ENCODE measurements at places on chromosomes 5 and 9.
A peak's percentile ranks its signal among the peaks of the same experiment; 100 is the strongest.

DNA sequence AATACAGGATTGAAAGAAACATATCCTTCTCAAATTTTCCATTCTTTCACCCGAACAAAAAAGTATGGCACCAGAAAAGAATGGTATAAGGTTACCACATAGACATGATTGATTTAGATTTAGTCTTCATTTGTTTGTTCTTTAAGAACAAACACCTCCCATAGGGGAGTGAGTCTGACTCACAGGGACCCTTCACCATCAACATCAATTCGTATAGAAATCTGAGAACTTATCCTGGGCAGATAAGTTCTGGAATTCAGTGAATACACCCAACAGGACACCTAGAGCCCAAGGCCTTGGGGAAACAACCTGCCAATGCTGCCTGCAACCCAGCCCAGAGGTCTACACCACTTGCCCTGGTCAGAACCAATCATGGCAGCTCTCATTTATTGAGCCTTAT lies 46.2 kb downstream of the LHFPL2 start:
- DNase-seq: no peak

GRCh38 chr5:172903790-172904189 lies 55.4 kb upstream of the RPL26L1 start:
- DNase-seq: peak; percentile 87

DNA sequence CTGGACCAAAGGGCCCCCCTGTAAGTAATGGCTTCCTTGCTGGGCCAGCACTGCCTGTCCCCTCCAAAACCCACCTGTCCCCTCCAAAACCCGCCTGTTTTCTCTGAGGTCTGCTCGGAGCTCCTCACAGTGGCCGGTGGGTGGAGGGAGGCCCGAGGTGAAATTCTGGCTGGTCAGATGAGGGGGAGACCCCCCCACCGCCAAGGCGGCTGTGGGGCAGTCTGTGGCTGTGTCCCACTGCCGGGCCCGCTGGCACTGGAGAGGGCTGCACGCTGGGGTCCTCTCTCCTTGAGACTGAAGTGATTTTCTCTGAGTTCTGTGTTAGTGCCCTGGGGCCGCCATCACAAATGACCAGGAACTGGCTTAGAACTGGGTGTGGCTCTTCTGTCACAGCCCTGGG lies 83.7 kb upstream of the FCN2 start:
- no peak for DNase-seq

DNA sequence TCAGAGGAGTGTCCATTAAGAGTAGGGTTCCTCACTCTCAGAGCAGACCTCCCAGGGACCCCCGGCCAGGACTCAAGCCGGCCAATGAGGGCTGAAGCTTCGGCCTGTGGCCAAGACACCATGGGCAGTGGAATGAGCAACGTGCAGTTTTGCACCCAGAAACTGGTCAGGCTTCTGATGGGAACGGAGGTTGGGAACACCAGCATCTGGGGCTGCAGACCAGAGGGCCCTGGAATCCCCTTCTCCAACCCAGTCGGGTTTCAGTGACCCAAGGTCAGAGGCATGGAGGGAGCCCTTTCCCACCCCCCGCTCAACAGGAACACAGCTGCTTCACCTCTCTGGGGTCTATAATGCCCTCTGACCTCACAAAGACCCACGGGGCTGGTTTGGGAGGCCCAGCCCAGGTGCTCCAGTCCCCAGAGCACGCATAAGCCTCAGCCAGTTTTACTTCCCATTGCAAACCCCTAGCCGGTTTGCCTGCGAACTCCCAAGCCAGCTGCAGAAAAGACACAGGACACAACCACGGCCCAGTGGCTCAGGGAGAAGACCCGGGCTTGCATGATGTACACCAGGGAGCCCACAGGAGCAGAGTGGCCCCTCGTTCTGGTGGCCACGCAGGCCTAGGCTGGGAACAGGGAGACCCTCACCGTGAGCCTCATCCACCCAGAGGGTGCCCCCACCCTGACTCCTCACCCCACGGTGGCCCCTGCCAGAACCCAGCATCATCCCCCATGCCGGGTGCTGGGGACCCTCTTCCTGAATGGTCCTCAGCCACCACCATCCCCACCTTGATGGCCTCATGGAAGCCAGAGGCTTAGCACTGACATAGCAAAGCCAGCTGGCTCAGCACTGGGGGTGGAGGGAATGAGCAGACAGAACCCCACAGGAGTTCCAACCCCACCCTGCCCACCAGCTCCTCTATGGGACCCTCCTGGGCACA lies 30.6 kb downstream of the VAV2 start:
- DNase-seq: no peak

DNA sequence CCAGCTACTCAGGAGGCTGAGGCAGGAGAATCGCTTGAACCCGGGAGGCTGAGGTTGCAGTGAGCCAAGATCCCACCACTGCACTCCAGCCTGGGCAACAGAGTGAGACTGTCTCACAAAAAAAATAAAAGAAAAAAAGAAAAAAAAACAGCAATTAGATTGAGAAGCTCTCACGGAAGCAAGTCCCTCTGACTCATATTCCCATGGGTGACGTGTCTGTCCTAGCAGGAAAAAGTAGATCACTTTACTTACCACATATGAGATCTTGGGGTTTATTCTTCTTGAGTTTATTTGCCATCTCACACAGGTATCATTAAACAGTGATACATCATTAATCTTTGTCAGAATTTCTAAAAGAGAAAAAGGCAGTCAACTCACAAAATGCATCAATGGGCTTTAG lies 62.6 kb downstream of the SUSD1 start:
- peak; percentile 67 for DNase-seq

GRCh38 chr9:136695435-136695895 lies 8.2 kb upstream of the AGPAT2 start:
- DNase-seq: no peak

- no peak for DNase-seq
These were observed 24.0 kb downstream of the COL15A1 start for GRCh38 chr9:98967680-98968079.

DNA sequence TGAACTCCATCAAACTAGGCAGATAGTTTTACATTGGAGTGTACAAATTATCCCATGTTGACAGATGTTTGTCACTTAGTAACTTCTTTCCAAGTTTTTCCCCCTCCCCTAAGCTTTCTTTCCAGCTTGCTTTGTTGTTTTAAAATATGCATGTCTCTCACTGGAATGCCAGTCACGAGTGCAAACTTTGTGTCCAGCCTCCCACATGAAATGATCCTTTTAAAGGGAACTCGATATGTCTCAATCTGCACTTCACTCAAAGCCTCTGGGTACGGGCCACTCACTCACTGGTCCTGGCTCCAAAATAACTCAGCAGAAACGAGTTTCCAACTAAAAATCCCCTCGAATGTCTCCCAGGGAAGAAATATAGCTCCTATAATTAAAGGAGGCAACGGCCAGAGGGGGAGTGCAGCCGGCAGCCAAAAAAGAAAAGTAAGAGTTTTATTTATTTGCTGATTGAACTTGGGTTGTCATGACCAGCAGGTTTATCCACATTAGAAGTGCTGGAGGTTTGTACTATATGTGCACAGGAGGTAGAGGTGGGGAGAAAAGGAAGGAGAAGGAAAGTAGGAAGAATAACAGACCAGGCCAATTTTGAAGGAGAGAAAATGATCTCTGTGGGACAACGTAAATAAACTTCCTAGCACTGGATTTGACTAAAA lies 17.5 kb downstream of the NR2F1 start:
- no peak for DNase-seq

GRCh38 chr5:170387775-170388639 lies 1.2 kb downstream of the KCNMB1 start:
- DNase-seq: no peak

DNA sequence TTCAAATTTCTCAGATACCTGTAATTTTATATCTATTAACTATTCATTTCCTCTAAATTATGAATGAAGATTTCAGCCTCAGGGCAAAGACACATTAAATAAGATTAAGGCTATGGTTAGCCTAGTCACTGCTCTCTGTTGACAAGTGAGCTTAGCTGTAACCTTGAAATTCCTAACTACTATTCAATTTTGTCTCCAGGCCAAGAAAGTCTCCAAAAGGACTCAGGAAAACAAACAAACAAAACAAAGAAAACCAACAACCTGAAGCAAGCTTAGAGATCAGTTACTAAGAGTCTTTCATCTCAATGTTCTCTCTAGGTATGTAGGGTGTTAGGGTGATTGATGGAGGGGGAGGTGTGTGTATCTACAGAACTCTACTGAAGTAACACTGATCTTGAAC lies 9.6 kb upstream of the CTNNAL1 start:
- DNase-seq: peak; percentile 37

DNA sequence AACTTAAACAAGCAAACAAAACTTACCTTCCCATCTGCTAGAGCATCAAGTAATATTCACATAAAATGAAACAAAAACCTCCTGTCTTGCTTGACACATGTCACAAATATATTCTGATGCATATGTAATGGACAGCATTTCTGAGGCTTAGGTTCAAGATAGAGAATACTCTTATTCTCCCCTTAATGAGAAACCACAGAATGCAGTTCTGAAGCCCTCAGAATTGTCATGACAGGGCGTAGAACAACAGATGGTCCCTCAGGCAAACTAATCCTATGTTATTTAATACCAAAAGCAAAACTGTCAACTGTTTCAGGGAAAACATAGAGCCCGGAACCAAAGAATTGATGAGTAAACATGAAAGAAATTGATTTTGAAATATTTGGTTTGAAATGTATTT lies 229.9 kb upstream of the RIOK2 start:
- DNase-seq: no peak

DNA sequence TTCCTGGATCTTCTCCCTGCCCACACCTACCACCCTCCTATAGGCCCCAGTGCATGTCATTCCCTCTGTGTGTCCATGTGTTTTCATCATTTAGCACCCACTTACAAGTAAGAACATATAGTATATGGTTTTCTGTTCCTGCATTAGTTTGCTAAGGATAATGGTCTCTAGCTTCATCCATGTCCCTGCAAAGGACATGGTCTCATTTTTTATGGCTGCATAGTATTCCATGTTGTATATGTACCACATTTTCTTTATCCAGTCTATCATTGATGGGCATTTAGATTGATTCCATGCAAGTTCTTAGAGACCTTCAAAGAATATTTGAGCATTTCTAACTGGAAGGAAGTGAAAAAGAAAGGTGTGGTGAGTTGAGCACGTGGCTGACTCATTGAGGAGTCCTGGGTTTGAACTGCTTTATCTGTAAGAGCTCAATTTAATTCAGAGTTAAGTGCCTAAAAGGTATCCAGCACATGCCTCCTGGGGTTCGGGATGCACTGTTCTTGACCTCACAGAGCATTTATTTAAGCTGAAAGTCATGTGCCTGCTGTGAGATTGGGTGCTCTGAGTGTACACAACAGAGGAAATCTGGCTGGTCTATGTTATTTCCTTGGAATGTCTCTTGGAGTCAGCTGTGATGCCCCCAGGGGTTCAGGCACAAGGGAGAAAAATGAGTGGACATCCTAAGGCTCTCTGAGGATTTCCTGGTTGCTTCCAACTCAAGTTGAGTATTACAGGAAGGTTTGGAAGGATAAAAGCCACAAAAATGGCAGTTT lies 56.4 kb downstream of the SH3GL2 start:
- DNase-seq: no peak

Data from adipocyte (in vitro differentiated cells).